ENCODE measurements at places on chromosomes 16 and 17. TPM values are rescaled to one million over a fixed set of nuclear protein-coding genes. Genes with fewer than 3 reads are reported as not detected.

Gene NTN3
- 1.1 TPM for total RNA-seq

Gene OR3A2
- total RNA-seq: 0.76 TPM

Gene MYH2
- 0.76 TPM for total RNA-seq

DNA sequence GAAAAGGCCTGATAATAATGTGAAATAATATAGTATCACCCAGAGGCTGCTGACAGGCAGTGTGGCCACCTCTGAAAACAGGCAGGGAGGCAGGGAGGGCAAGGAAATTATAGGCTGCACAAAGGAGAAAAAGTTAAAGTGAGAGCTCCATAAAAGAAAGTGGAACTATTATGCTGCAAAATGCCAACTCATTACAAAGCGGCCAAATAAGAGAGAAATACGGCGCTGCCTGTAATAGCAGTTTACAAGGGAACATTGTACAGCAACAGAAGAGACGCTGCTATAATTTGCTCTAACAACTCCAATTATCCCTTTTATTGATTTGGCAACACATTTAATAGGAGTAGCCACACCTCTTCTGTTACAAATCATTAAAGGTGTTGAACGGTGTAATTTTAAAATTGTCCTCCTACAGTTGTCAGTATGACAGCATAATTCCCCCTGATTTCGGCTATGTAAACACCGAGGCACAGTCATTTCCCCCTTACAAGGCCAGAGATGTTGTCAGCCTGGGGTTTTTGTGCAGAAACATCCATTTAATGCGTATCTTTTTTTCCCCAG, 120.3 kb downstream of the MRM1 start:
- DNase-seq: no peak

- DNase-seq: no peak
These were observed 1.5 kb downstream of the SPOP start for GRCh38 chr17:49676276-49676868.

Data from right cardiac atrium (tissue), 5 donors.